ENCODE measurements at places on chromosomes 5 and 9. TPM values are rescaled to one million over a fixed set of nuclear protein-coding genes. Genes with fewer than 3 reads are reported as not detected.

Gene TYRP1
- total RNA-seq: not detected

Gene LOX
- total RNA-seq: 22.4 TPM

- DNase-seq: no peak
These were observed 72.0 kb downstream of the ZFAND5 start for GRCh38 chr9:72292874-72293607.

Gene ADAMTS6
- 1.4 TPM for total RNA-seq

GRCh38 chr5:181241393-181241975 lies 2.2 kb downstream of the RACK1 start:
- no peak for DNase-seq

All from breast epithelium (tissue), 4 donors.